ENCODE measurements at places on chromosomes 13 and 19. TPM values are rescaled to one million over a fixed set of nuclear protein-coding genes. Genes with fewer than 3 reads are reported as not detected.

Gene ZNF235
- 6.6 TPM for total RNA-seq

Gene SPHK2
- total RNA-seq = 35.3 TPM

Gene NLRP12
- not detected for total RNA-seq

Gene TMC4
- 7.1 TPM for total RNA-seq

Gene RAB3A
- 12.3 TPM for total RNA-seq

Gene SOX1
- total RNA-seq = not detected

Measured in ascending aorta (tissue), 2 donors.